ENCODE measurements at places on chromosomes 3 and 15. TPM values are rescaled to one million over a fixed set of nuclear protein-coding genes. Genes with fewer than 3 reads are reported as not detected.

PLCB2 gene
- 1.3 TPM for total RNA-seq

GHRL gene
- total RNA-seq, result not detected

GNAT1 gene
- 0.09 TPM for total RNA-seq

PP2D1 gene
- total RNA-seq, result not detected

Measured in A549 treated with DMSO at 1 μM for 4 hours (cell line).